Putamen (tissue), 1 donor: ENCODE measurements at places on chromosomes 16 and 17.

- no peak for DNase-seq
Observed at GRCh38 chr16:55045329-55045728, 114.7 kb downstream of the IRX5 start.

- DNase-seq, result no peak
Observed at GRCh38 chr17:76092526-76093413, 10.8 kb downstream of the EXOC7 start.

- DNase-seq, result no peak
Observed at GRCh38 chr17:1890758-1891450, 61.1 kb downstream of the RPA1 start.

DNA sequence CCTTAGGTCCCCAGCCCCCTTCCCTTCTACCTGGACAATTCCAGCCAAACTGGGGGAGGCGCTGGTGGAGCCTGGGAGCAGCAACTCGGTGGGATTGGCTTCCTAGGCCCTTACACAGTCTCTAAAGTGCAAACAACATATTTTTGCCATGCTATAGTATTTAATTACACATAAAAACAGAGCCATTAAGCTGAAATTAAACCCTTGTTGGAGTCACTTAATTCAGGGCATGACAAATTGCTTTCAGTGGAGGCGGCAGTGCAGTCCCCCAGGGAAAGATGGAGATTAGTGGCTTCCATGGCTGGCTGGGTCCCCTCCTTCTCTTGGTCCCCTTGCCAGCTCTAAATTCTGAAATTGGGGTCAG lies 17.3 kb downstream of the IGFBP4 start:
- no peak for DNase-seq

GRCh38 chr17:74356646-74357465 lies 4.8 kb downstream of the BTBD17 start:
- no peak for DNase-seq

GRCh38 chr17:59761385-59762048 lies 54.1 kb downstream of the VMP1 start:
- DNase-seq, result no peak

- DNase-seq, result no peak
Observed at GRCh38 chr16:3677994-3678393, 23.5 kb downstream of the DNASE1 start.

GRCh38 chr17:19940722-19941464 lies 36.7 kb downstream of the AKAP10 start:
- DNase-seq, result no peak

DNA sequence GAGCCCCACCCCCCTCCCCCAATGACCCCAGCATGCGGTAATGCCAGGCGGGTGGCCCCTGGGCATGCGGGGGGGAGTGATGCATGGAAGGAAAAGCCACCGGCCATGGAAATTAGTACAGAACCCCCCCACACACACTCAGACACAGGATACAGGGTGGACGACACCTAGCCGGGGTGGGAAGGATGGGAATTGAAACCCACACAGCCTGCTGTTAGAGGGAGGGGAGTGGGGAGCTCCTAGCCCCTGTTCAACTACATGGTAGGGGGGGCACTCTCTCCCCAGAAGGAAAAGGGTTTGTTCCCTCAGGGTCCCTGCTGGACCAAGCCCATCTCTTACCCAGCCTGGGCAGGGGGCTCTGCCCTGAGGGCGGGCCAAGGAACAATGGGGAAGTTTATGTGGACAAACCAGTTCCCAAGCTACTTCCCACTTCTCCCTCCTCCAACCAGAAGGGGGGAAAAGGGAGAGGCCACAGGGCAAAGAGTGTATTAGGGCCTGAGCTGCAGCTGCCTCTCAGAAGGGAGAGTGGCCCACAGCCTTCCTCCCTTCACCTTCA lies 5.2 kb downstream of the TMUB2 start:
- no peak for DNase-seq

DNA sequence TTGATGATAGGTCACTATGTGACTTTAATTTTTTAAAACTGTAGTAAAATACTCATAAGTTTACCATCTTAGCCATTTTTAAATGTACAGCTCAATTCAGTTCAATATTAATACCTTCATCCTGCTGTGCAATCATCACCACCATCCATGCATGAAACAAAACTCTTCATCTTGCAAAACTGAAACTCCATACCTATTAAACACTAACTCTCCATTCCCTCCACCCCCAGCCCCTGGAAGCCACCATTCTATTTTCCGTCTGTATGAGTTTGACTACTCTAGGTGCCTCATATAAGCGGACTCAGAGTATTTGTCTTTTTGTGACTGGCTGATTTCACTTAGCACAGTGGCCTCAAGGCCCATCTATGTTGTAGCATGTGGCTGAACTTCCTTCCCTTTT lies 9.4 kb upstream of the CNEP1R1 start:
- no peak for DNase-seq

DNA sequence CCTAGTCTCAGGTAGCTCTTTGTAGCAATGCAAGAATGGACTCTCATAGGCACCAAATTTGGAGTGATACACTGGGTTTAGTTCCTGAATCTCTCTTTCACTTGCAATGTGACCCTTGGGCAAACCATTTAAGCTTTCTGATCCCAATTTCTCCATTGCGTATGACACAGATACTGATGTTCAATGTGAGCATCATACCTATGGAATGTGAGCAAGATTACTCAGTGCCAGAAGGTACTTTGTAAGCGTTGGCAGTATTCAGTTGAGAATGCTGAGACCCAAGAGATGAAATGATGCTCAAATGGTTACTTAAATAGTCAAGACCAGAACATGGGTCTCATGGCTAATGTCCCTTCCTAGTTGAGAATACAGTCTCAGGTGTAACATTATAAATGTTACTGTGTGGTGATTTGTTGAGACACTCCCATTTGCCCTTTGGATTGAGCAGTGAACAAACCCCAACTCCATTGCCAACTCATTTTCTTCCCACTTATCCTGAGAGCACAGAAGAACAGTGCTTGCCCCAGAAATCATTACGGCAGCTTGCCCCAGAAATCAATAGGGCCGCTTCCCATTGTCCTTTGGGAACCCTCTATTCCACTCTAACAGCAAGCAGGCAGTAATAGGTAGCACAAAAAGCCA lies 134.1 kb downstream of the SOX9 start:
- DNase-seq, result no peak
